ENCODE measurements at places on chromosomes 12 and 14.

DNA sequence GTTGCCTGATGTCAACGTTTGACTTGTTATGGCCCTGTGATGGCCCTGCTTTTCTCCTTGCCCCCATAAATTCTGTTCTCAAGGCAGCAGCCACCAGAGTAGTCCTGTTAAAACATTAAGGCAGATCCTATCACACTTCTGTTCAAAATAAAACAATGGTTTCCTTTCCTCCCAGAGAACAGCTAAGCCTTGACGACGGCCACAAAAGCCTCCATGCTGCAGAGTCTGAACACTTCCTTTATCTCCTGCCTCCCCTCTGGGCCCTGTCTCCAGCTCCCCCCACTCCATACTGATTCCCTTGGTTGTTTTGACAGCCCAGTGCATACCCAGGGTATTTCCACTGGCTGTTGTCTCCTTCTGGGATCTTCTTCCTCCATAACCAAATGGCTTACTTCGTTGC lies 618.1 kb downstream of the MED13L start:
- no peak for DNase-seq

DNA sequence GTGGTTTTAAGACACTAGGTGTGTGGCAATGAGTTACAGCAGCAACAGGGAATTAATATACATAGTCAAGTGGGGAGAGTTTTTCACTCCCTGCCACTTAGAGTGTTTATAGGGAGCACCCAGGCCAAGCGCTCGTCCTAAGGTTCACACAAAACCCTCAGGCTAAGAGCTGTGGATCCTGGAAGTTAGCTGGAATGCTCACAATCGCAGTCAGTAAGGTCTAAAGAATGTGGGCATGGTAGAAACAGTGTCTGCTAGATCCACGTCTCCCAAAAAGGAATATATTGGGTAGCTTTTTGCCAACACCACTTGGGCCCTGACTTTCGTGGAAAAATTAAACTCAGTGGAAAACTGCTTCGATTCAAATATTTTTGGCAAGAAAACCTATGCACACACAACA lies 36.6 kb downstream of the STAB2 start:
- no peak for DNase-seq

- no peak for DNase-seq
Measured at GRCh38 chr12:53252349-53252916, 15.7 kb upstream of the ESPL1 start.

GRCh38 chr14:55241673-55242072 lies 29.5 kb upstream of the FBXO34 start:
- DNase-seq = no peak

GRCh38 chr12:124566997-124567672 lies at the start of gene NCOR2:
NCOR2 (minus strand) TSS chr12:124567612; CDS start chr12:124495251, 72,361 bp downstream.
- peak; percentile 62 for DNase-seq

DNA sequence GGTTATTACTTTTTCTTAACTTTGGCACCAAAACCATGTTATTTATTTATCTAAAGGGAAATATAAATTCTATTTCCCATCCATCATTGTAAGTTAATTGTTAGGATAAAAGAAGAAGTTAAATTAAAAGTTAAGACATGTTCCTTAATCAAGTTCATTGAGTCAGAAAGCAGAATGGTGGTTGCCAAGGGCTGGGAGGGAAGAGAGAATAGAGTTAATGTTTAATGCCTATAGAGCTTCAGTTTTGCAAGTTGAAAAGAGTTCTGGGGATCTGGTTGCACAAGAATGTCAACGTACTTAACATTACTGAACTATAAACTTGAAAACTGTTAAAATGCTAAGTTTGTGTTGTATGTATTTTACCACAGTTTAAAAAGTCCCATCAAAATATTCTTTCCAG lies 63.2 kb upstream of the NR2C1 start:
- no peak for DNase-seq

- no peak for DNase-seq
Measured at GRCh38 chr12:87283886-87284285, 745.3 kb downstream of the C12orf50 start.

DNA sequence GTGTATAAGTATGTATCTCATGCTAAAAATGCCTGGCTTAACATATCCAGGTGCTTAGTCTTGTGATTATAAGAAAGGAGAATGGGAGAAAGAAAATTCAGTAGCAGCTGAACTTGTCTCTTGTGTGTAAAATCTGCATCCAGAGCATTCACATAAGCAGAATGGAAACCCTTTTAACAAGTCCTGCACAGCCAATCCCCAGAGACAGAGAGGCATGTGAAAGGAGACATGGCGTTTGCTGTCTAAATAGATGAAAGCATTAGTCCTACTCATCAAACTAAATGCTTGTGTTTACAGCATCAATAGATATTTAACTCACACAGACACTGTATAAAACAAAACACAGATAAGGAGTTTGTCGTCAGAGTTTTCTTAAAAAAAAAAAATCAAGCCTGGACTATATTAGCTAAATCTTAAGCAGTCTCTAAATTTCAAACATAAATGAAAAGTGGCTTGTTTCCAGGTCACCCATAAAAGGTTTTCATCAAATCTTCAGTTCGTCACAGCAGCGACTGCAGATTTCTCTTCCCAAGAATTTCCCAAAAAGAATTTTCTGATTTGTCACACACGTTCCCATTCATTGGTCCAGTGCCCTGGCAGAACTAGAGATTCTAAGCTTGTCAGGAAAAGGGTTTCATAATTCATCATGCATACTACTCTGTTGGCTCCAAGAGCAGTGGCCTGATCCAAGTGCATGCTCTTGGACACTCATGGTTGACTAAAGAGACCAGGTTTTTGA lies 249.2 kb downstream of the BTG1 start:
- no peak for DNase-seq

- DNase-seq = no peak
Measured at GRCh38 chr12:93292213-93292612, 85.5 kb upstream of the NUDT4 start.

GRCh38 chr14:23409966-23410635 lies 2.0 kb upstream of the MYH6 start:
- no peak for DNase-seq

DNA sequence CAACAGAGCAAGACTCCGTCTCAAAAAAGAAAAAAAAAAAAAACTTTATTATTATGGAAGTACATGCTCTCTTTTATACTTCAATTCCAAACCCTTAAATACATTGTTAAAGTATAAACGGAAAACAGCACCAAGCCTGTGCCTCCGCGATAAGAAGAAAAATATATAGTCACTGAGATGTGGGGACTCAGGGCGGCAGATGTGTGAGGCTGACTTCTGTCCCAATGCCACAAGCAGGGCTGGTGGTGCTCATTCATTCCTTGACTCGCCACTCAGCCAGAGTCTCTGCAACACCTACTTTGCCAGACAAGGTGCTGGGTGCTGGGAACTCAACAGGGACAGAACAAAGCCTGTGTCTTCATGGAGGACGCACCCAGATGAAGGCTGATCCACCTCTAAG lies 13.8 kb downstream of the LGMN start:
- DNase-seq = no peak

DNA sequence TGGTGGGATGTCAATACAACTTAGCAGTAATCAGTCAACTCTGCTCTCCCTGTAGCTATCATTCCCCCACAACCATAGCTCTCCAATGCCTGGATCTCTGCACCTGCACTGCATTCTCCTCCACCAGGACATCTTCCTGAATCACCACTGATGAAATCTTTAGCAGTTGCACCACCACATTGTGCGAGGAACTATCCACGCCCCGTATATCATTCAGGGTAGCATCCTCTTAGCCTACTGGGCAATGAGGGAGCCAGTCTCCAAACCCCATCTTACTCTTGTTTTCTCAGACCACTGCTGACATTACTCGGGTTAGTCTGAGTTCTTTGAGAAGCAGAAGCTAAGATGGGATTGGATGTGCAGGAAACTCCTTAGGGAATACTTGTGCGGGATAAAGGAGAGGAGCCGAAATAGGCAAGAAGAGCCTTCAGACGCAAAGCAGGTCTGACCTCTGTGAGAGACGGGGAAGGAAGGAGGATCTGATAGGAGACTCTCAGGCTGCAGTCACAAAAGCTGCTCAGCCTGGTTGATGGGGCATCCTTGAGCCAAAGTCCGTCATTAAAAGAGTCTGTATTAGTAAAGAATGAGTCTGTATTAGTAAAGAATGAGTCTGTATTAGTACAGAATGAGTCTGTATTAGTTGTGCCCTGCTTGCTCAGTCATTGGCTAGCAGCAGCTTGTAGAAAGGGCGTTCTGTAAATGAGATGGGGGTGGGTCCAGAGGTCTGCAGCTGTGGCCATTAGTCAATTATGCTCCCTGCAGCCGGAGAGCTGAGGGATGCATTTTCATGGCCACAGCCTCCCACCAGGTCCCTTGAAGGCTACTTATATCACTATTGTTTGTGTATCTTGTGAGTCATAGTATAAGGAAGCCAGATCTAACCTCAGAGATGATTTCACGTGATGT lies 49.6 kb upstream of the RASSF3 start:
- DNase-seq = no peak

- no peak for DNase-seq
Measured at GRCh38 chr14:96055753-96056508, 16.8 kb downstream of the C14orf132 start.

DNA sequence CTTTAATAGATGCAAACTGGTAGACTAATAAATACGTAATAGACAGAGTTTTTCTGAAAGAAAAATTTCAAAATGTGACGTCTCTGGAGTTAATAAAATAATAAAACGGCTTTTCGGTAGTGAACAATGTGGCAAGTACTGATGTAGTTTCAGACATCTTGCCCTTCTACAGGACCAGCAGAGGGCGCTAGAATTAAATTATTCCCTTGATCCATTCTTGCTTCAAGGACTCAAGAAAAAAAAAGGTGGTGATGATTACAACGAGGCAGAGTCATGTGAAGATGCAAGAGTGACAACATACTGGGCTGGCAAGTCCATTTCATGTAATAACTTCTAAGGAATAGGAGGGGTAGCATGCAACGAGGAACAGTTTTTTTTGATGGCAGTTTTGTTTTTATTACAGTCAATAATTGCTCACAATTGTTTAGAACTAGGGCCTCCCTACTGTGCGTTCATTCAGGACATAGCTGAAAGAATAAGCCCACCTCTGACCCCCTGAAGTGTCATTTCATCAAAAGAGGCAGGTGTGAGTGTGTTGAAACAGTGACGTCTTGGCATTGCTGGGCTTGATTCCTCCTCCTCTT lies 101.0 kb upstream of the GZMB start:
- DNase-seq = peak; percentile 23

GRCh38 chr12:52537101-52537500 lies 15.8 kb downstream of the KRT71 start:
- DNase-seq = no peak

All from stimulated activated CD4-positive, alpha-beta T cell treated with anti-CD3 and anti-CD28 coated beads, Interleukin-2, amount 100 ng/mL, for 24 hours (primary cell).